Fibroblast of gingiva (primary cell): ENCODE measurements at places on chromosomes 1 and 21.

GRCh38 chr1:240312872-240313271 lies 221.2 kb downstream of the FMN2 start:
- DNase-seq = peak; percentile 90

DNA sequence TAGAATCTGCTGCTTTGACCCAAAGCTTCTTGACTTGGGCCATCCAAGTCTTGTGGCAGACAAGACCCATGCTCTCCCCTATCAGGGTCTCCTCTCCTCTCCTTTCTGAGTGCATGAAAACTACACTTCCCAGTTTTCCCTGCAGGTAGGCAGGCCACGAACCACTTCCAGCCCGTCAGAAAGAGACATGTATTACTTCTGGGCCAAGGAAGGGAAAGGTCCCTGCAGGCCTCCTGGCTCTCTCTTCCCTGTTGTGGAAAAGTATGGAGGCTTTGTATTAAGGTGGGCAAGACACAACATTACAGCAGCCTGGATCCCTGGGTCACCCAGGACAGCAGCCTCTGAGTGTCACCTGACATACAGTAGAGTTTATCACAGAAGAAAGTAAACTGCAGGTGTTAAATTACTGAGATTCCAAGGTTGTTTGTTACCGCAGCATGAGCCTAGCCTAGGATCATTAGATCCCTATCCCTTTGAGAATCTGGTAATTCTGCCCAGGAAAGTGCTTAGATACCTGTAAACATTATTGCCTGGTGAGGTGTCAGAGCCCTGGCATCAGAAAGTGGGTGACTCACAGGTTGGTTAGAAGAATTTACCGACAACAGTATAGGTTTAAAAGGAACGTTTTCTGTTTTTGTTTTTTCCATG lies 717.3 kb downstream of the MATN1 start:
- DNase-seq = no peak

GRCh38 chr21:41405321-41405720 lies 20.7 kb upstream of the MX1 start:
- DNase-seq = no peak

GRCh38 chr21:32114419-32115035 lies 164.3 kb downstream of the MIS18A start:
- DNase-seq = peak; percentile 12

DNA sequence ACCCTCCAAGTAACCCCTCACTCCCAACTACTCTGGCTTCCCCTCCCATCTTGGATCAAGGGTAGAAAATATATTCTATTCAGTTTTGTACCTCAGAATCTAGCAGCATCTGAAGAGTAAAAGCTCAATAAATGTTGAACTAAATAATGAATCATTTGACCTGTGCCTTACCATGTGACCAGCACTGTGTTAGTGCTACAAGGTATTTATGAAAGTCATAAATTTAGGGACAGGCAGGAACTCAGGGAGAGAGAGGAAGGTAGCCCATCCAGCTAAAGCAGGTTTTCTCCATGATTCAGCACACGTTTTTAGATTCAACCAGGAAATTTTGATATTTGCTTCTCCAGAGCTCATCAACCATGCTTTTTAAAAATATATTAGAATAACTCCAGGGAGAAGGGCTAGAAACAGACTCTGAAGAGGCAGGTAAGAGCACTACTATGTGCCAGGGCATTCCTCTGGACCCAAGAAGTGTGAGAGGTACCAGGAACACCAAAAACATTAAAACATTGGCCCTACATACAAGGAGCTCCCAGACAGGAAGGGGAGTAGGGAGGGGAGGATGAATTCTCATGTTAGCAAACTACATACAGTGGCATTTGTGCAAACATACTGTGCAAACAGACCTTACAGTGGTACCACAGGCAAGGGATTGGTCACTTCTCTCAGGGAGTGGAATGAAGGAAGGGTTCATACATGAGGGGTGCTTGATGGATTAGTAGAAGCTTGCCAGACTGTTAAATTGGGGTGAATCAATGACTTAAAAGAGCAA lies 64.3 kb downstream of the FYB2 start:
- DNase-seq = no peak

- no peak for DNase-seq
Observed at GRCh38 chr1:155507945-155508344, 54.7 kb downstream of the ASH1L start.

GRCh38 chr21:38954588-38955004 lies 148.9 kb downstream of the ETS2 start:
- DNase-seq = no peak

GRCh38 chr21:40099809-40100208 lies 232.6 kb downstream of the PCP4 start:
- no peak for DNase-seq

DNA sequence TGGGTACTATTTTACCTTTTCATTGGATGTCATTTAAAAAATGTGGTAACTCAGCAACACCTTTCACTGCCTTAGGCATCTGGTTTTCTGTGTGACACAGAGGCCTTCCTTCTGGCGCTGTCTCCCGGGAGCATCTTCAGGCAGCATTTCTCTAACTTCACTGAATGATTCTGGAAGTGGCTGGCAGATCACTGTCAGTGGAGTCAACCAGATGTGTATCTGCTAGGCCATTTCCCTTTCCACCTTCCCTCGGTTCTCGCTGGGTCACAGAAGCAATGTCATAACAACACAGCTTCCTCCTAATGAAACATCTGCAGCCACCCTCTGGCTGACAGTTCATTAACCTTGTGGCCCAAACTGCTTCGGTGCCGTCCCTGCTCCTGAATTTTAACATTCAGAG lies 137.8 kb downstream of the KIF26B start:
- DNase-seq = no peak

DNA sequence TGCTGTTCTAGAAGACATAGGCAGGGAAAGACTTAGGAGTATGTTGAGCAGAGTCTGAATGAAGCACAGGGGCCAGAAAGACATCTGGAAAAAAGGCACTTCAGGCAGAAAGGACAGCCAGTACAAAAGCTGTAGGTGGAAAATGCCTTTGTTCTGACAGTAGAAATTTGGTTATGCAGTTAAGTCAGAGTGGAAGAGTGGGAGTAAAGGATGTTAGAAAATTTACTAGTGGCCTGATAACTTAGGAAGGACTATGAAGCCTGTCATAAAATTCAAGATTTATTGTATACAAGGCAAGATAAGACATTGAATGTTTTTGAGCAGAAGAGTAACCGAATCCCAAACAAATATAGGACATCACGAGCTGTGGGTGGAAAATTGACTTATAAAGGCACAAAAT lies 987.9 kb downstream of the PLA2G4A start:
- DNase-seq = no peak

- DNase-seq = no peak
Observed at GRCh38 chr1:77447669-77448068, 165.8 kb downstream of the AK5 start.

GRCh38 chr1:14113841-14114567 lies 414.0 kb downstream of the PRDM2 start:
- DNase-seq = peak; percentile 56

- no peak for DNase-seq
Observed at GRCh38 chr1:117616967-117617366, 11.1 kb downstream of the TENT5C start.

GRCh38 chr1:1005774-1006304 lies 5.9 kb upstream of the HES4 start:
- DNase-seq = no peak

GRCh38 chr1:234582681-234583301 lies 27.2 kb downstream of the IRF2BP2 start:
- peak; percentile 30 for DNase-seq

DNA sequence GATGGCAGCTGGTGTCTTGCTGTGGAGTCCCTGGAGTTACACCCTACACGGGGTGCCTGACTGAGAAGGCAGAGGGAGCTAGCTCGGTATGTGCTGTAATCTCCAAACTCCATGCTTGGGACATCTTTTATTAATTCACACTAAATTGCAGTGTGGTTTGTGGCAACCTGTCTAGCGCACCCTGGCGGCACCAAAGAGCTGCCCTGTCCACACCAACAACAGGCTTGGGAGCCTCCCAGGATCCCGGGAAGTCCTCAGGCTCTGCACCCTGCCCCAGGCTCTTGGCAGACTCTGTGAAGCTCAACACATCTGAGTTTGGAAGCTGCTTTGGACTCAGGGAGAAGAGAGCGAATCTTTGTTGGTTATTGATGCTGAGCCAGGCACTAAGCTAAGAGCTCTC lies 138.9 kb downstream of the IGSF21 start:
- DNase-seq = no peak

- no peak for DNase-seq
Observed at GRCh38 chr1:245978915-245979314, 528.2 kb downstream of the SMYD3 start.

- DNase-seq = peak; percentile 84
Observed at GRCh38 chr1:208201229-208201628, 43.0 kb downstream of the PLXNA2 start.

DNA sequence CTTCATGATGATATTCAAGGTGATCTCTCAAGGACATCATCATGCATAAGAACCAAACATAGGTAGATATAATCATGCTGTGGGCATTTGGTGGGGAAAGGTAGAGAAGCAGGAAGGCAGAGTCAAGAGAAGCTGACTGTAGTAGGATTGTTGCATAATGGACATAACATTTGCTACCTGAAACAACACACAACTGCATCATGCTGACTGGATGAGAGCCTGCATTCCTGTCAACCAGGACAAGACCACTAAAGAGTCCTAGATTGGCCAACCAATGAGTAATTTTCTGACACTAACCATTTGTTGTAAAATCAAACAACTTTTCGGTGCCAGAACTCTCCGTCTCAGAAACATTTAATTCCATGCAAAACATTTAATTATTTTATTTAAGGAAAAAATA lies 377.2 kb downstream of the PLPP3 start:
- no peak for DNase-seq

DNA sequence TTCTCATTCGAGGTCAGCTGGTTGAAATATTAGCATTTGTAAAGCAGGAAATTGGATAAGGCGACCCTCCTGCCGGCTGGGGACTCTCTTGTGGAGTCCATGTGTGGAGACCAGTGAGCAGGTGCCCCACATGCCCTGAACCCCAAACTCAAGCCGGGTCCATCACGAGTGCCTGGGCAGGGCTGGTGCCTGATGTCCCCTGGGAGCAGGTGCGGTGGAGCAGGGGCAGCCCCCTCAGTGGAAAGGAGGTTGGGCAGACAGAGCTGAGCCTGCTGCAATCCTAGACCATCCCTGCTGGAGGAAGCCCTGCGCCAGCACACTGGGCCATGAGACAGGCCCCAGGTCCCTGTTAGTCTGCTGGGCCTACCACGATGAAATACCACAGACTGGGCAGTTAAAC lies 395.6 kb downstream of the NPHP4 start:
- DNase-seq = no peak

GRCh38 chr1:247268390-247269045 lies 12.6 kb downstream of the VN1R5 start:
- DNase-seq = no peak

DNA sequence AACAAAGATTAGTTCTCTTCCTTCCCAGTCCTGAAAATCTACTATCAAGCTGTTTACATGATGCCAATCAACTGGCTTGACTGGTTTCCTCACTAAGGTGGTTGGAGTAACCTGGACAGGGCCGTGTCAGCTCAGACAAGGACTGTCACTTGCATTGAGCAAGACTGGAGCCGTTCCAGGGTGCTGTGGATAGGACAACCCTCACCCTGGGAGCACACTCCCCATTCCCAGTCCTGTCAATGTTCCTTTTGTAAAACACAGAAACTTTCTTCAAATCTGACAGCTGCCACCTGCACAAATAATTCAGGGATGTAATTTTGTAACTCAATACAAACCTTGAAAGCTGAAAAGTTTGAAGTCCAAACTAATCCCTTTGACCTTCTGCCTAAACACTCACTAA lies 31.4 kb downstream of the PLPP3 start:
- DNase-seq = no peak

- DNase-seq = no peak
Observed at GRCh38 chr1:39001516-39002421, 10.7 kb downstream of the AKIRIN1 start.

DNA sequence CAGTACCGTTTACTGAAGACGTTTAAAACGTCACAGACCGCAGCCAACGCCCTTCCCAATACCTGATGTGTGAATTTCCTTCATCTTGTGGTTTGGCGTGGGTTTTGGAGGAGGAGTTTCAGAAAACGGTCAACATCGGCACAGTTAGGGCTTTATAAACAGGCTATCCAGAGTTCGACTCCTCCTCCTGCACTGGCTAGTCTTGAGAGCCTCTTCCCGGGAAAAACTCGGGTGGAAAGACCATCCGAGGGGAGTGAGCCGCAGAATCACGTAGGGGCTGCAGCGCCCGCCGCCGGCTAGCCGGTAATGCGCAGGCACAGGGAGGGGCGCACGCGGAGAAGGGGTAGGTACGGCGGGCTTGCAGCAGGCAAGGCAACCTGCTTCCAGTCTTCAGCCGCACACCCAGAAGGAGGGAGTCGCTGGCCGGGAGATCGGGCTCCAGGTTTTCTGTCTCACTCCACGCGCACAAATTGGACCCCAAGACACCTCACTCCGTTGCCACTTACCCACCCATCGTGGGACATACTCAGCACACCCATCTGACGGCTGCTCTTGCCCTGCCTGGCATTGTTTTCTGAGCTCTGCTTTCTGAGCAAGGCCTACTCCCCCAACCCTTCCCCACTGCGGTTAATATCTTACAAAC lies 25.4 kb downstream of the SLC19A2 start:
- no peak for DNase-seq

DNA sequence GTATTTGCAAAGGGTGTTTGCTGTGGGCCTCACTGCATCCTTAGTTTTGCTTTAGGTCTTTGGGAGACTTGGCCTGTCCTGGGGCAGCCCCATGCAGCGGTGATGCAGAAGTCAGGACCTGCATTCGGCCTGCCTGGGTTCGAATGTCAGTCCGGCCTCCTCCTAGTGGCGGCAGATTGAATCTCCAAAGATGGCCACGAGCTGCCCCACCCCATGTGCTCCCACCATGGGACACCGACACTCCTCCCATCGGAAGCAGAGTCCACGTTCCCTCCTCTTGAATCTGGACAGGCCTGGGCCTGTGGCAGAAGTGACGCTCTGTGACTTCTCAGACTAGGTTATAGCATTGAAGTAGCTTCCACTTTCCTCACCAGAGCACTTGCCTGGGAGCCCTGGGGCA lies 16.3 kb upstream of the NPPB start:
- no peak for DNase-seq

- DNase-seq = no peak
Observed at GRCh38 chr1:239718997-239719628, 332.7 kb downstream of the CHRM3 start.
